ENCODE measurements at places on chromosomes 4 and X.

- no peak for DNase-seq
Measured at GRCh38 chr4:183861426-183861825, 43.7 kb upstream of the STOX2 start.

DNA sequence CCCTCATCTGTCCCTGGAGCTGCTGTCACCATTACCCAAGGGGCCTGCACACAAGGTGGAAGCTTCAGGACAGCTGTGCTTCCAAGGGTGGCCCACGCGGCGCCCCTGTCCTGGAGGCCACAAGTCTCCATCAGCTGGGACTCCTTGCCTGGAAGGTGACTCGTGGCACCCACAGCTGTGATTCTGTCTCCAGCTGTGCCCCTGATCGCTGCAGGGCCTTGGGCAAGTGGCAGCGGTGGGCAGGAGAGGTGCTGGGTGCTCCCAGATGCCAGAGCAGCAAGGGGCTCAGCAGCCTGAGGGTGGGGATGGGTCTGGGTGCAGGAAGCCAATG lies 9.0 kb upstream of the DUSP9 start:
- DNase-seq: no peak

DNA sequence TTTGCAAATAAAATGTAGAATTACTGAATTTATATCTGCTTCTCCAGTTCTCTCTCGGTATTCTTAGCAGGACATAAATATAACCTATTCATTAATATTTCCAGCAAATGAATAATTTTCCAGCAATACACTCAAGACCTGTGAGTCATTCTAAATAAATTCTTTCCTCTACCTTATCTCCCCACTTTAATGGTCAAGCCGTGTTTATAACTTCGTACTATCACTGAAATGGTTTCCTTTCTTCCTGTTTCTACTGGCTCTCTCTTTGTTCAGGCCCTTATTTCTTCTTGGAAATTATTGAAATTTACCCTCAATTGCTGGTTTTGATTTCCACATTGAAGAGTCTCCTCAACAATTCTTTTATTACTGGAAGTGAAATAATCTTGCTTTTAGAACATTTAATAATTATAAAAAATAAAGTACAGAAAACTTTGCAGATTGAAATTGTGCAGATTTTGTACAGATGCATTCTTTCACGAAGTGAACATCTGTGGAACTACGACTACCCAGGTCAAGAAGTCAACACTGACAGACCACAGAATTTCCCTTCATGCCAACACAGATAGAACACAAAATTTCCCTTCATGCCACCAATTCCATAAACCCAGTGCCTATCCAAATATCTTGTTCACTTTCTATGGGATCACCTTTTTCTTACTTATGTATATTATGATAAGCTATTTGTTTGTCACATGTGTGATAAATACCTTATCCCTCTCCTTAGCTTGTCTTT lies 205.7 kb downstream of the FAT4 start:
- DNase-seq: no peak

DNA sequence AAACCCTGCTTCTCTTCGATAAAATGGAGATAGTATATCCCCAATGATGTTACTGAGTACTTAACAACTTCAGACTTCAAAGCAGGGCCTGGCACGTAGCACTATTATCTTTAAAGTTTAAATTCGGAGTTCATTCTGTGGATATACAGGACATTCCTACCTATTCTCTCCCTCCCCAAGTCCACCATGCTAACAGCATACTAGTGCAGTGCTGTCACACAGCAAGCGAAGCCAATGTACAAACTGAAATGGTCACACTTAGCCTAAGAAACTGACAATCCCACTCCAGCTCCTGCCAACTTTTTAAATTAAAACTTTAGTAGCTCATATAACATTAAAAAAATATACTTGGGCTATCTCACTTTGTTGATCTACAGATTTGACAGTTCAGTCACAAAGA lies 1.2 kb upstream of the DNAJB14 start:
- no peak for DNase-seq

DNA sequence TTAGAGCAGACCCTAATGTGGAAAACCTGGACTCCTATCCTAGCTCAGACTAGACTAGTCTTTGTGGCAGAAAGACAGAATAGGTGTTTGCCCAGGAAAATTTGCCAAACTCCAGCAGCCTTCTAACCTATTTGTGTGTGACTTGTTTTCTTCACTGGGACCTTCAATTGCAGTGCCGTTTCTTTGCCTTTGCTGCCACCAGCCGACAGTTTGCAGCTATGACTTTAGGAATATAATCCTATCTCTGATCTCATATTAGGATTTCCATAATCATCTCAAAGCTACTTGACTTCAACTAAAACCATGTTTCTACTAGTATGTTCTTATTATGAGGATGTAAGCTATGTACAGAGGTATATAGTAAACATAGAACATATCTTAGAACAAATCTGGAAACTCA lies 60.2 kb upstream of the PGAM4 start:
- peak; percentile 0 for DNase-seq

DNA sequence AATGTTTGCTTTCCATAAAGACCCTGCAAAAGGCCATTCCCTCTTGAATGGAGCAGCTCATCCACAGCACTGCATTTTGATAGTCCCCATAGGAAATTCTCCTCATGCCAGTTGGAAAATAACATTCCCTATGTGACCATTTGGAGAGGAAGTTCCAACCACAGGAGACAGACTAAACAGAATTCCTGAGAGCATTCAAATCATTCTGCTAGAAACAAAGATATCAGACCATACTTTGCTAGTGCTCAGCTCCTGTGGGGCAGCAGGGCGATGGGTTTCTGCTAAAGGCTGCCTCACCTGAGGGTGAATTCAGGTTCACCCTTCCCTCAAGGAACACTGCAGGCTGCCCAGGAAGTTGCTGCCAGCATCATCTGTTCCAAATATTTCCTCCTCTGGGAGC lies 58.8 kb downstream of the LNX1 start:
- DNase-seq: no peak

GRCh38 chr4:158079661-158080060 lies 93.2 kb downstream of the GASK1B start:
- no peak for DNase-seq

DNA sequence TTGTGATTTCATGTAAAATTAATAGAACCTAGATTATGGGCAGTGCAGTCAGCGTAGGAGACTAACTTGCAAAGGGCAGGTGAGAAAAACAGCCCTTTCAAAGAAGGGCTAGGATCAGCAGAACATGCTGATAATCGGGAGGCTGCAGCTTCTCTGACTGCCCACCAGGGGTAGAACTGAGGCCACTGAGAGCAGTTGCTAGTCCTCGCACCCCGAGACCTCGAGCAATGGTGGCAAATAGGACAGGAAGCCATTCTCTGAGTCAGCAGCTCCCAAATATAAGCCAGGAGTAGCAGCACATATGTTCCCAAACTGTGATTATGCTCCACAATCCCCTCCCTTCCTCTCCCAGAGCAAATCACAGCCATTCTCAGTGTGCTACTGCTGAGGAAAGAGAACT lies 186.5 kb downstream of the MSL3 start:
- peak; percentile 0 for DNase-seq

GRCh38 chr4:164802301-164802901 lies 48.5 kb downstream of the SMIM31 start:
- DNase-seq: no peak

DNA sequence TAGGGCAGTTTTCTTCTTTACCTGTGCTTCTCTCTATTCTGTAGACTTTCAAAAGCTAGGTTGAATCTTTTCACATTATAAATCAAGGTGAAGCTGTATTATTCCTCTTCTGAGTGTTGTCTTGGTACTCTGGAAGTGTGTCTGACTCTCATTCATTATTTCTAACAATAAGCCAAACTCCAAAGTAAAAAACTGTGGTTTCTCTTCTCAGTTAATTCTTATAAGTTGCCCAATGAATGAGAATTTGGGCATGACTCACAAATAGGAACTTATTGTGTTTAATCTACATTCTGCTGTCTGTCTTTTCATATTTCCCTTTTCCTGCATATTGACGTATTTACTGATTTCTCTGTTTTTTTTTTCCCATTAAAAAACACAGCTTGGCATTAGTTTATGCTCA lies 714.5 kb downstream of the CCSER1 start:
- no peak for DNase-seq

GRCh38 chr4:150082241-150082640 lies 4.0 kb downstream of the DCLK2 start:
- DNase-seq: peak; percentile 45

- no peak for DNase-seq
Measured at GRCh38 chr4:177907736-177908424, 465.6 kb upstream of the AGA start.

DNA sequence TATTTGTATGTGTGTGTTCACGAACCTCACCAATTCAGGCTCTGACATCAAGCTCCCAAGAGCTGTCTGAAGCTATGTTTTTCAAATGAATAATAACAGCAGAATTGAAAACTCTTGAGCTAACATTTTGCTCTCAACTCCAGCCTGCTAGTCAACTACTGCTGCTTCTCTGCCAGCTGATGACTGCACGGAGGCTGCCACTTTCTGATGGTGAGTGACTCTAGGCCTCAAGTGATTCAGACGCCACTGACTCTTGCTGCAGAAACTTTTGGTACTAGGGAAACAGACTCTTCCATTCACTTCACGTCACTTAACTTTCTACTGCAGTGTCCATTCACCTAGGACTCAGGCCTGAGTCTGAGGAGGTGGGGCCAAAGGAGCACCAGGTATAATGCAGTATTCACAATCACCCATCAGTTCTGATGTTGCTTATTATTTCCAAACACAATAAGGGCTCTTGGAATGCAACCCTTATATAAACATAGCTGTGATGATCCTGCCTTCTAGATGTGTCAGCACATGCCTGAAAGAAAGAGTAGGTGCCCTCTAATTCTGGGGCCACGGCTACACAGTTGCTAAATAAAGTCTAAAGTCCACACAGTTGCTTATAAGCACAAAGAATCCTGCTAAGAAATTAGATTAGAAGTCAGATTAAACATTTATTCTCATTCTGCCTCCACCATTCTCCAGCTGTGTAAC lies 16.0 kb downstream of the PRDM8 start:
- DNase-seq: no peak

- DNase-seq: no peak
Measured at GRCh38 chrX:136865270-136866158, 15.0 kb downstream of the RBMX start.

- DNase-seq: no peak
Measured at GRCh38 chr4:184380707-184381106, 93.6 kb downstream of the IRF2 start.

- no peak for DNase-seq
Measured at GRCh38 chr4:168765726-168766125, 244.3 kb downstream of the CBR4 start.

DNA sequence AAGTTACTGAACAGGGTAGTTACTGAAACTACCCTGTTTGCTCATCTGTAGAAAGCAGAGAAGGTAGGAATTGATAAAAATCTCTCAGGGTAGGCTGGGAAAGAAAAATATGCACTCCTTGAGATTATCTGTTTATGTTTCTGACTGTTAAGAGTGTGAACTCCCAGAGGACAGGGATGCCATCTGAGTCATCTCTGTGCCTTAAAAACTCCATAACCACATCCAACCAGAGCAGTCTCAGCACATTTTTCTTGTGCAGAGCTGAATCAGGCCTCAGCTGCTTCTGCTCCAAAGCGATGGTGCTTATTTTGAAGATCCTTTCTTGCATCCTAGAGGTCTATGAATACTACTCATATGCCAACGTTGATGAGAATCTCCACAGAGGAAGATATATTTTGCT lies 9.9 kb downstream of the CENPVL3 start:
- no peak for DNase-seq

DNA sequence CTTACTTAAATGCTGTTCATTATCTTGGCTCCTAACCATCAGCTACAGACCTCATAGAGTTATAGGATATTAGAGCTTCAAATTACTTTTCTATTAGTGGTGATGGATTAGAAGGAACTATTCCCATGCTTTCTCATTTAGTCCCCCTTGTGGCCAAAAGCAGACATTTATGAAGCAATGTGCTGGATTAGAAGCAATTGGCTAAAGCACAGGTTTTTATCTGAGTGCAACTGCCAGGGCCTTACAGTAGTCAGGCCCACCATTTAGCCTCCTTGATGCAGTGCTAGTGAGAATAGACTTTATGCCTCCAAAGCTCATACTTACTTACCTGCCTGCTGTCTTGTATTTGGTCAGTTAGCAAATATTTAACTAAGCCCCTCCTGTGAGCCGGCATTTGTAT lies 93.0 kb downstream of the TSPAN7 start:
- no peak for DNase-seq

DNA sequence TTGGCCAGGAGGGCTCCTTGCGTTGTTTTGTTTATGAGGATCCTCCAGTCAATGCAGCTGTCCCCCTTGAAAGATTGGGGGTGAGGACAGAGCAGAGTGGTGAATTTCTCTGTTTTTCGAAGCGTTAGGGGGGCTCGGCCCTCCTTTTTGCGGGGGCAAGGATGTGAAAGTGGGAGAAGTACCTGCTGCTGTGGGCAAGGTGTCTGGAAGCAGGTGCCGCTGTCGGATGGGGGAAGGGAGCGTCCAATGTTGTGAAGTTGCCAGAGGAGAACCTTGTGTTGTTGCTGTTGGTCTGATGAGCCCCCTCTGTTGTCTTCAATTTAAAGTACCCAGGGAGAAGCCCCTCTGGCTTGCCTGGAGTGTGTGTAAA lies 613 bp downstream of the GLRB start:
- DNase-seq: no peak

- peak; percentile 29 for DNase-seq
Measured at GRCh38 chrX:152904151-152905080, 6.5 kb downstream of the ZNF185 start.

GRCh38 chrX:68079961-68080360 lies 353.3 kb downstream of the OPHN1 start:
- DNase-seq: no peak

- no peak for DNase-seq
Measured at GRCh38 chr4:53688186-53688790, 97.0 kb upstream of the LNX1 start.

- no peak for DNase-seq
Measured at GRCh38 chrX:39893417-39894338, 204.1 kb downstream of the BCOR start.

DNA sequence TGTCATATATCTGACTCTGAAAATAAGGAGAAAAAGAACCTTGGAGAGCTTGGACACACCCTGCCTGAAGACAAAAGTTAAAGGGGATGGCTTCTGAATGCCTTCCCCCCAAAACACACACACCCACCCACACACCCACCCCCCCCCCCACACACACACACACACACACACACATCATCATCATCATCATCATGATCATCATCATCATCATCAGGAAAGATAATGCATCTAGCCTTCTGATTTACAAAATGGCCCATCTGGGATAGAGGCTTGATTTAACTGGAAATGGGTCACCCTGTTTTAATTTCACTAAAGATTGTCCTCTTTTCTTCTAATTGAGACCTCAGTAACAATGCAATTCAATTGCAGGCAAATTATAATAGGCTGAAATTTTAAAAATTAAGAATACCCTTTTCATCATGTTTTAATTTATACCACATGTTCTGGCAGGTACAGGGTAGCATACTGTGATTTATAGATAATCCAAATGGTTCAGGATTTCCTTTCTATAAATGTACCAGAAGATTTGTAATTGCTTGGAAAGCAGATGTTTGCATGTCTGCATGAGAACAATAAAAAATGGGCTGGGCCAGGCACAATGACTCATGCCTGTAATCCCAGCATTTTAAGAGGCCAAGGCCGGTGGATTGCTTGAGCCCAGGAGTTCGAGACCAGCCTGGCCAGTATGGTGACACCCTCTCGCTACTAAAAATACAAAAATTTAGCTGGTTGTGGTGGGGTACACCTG lies 56.5 kb downstream of the TRIM2 start:
- DNase-seq: no peak

Measured in NCI-H1436 (cell line).